ENCODE measurements at places on chromosomes 13 and 19.

- no peak for DNase-seq
Measured at GRCh38 chr13:108835083-108835482, 205.7 kb downstream of the MYO16 start.

DNA sequence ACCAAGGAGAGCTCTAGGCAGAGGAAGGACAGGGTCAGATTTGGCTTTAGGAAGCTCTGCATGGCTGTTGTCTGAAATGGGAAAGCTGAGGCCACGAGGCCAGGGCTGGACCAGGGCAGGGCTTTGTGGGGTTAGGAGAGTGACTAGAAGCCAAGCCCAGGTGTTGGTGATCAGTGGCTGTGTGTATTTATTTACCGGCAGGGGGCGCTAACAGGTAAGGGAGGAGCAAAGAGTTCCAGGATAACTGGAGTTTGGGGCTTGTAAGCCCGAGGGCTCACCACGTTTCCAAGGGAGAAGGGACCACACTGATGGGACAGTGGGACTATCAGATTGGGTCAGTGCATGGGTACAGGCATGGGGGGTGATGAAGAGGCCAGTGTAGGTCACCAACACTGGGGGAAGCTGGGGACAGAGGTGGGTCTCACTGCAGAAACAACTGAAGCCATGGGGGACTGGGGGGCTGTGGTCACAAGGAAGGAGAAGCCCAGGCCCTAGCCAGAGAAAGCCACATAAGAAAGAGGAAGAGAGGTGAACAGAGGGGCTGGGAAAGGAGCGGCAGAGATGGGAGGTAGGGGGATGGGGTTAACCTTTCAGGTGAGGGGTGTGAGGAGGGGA is 3.9 kb downstream of the TMEM147 start:
- peak; percentile 67 for DNase-seq

DNA sequence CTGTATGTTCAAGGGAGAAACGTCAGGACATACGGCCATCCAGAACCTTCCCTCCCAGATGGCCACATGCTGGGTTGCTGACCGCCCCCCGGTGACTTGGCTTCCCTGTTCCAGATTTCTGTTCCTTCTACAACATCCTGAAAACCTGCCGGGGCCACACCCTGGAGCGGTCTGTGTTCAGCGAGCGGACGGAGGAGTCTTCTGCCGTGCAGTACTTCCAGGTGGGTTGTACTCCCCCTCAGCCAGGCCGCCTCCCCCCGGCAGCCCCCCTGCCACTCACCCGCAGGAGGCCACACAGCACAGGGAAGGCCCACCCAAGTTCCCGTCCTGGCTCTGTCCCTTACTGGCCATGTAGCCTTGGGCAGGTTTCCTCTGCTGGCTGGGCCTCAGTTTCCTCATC is 20.5 kb downstream of the YIPF2 start:
- DNase-seq: no peak

DNA sequence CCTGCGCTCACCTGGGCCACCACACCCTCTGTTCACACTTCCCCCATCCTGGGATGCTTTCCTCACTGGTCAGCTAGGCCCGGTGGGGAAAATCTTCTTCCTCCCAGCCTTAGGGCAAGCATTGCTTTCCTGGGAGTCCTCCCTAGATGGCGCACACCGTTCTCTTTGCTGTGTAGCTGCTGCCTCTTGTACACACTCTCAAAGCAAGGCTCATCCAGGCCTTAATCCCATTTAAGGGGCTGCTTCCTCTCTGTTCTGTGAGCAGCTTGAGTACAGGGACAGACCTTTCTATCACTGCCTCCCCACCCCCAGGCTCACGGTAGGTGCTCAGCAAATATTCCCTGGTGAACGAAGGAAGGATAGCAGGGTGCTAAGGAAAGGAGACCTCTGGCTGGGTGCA is 11.1 kb downstream of the SLC7A10 start:
- peak; percentile 35 for DNase-seq

DNA sequence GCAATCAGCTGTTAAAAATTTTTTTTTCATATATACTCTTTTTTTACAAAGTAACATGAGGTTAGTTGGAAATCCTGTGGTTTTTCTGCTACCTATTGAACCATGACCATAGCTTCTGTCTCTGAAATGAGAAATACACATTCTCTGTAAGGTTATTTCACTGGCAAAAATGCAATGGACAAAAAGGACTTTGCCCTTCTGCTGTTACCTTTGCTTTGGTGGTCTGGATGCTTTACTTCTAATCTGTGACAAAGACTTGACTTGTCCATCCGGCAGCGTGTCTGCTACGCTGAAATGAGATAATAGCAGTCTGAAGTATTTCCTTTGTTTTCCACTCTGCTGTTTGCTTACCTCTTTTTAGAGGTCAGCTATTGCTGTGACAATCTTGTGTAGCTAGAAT is 412.8 kb downstream of the SLITRK6 start:
- no peak for DNase-seq

- DNase-seq: no peak
Measured at GRCh38 chr19:23525276-23525852, 130.1 kb upstream of the ZNF91 start.

DNA sequence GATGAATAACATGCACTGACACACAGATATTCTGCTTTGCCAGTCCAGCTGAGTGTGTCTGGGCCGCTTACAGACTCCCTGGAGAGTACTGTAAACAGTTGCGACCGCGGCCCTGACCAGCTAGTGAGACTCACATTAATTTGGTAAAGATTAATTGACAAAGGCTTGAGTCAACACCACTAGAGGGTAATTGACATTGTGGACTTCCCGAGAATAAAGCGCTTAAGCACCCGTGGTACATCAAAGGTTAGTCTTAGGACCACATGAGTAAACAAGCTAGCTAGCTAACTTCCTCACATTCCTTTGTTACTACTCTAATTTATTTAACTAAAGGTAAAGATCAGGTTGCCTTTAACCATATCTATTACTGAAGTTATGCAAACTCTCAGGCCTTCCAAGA is 624.4 kb upstream of the ARGLU1 start:
- peak; percentile 44 for DNase-seq

- no peak for DNase-seq
Measured at GRCh38 chr19:18993115-18993514, 40.2 kb downstream of the SUGP2 start.

GRCh38 chr13:36193151-36193855 is 21.1 kb downstream of the SOHLH2 start:
- DNase-seq: peak; percentile 94

DNA sequence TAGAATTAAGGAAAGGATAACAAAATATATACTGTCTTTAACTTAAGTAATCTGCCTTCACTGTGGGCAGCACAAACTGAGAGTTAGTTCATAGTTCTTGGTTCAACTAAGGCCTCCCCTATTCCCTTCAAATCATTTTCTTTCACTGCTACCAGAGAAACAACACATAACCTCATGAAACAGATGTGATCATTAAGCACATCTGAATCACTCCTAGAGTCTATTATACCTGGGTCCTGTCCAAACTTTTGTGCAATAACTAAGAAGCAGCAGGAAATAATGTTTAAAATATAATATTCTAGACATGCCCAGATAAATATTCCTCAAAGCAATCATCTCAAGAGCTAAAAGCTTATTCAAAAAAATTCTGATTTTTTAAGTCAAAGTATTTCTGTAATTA is 62.9 kb downstream of the ZC3H13 start:
- no peak for DNase-seq

GRCh38 chr19:19540064-19540714 is 2.1 kb downstream of the CILP2 start:
- DNase-seq: peak; percentile 24

GRCh38 chr19:44430956-44431355 is 17.3 kb downstream of the ZNF229 start:
- DNase-seq: no peak

- no peak for DNase-seq
Measured at GRCh38 chr13:102657630-102658029, 37.2 kb downstream of the METTL21C start.

GRCh38 chr19:32863301-32863700 is 6.3 kb downstream of the SLC7A9 start:
- DNase-seq: no peak

GRCh38 chr13:99297331-99297730 is 9.9 kb downstream of the GPR183 start:
- DNase-seq: no peak

DNA sequence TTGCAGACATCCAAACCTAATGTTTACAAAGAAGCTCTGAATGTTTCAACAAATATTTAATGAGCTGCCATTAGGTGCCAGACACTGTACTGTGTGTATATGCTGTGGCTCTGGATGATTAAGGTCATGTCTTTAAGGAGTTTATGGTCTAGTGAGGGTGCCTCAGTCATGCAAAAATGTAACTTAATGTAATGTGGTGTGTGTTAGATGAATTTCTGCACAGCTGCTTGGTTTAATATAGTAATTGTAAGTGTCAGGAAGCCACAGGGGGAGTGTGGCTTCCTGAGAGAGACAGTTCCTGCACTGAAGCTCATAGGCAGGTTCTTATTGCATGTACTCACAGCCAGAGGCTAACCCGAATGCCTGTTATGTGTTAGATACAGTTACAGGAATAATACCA is 43.3 kb downstream of the SPATA13 start:
- peak; percentile 20 for DNase-seq

GRCh38 chr13:31851216-31851615 is 111.9 kb downstream of the RXFP2 start:
- no peak for DNase-seq

DNA sequence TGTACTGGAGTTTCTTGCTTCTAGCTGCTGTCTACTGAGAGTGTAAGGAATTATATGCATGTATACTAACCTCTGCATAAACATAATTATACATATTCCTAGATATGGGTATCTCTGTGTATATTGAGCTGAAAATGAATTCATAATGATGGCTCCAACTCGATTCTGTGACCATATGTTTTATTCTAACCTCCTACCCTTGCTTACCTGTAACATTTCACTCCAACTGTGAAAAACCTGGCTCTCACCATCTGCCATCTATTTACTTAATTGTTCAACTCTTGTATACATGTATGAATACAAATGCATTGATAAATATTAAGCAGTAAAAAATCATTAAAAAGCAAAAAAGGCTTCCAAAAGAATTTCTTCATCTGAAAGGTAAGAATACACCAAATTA is 1729.5 kb upstream of the SPRY2 start:
- DNase-seq: no peak

DNA sequence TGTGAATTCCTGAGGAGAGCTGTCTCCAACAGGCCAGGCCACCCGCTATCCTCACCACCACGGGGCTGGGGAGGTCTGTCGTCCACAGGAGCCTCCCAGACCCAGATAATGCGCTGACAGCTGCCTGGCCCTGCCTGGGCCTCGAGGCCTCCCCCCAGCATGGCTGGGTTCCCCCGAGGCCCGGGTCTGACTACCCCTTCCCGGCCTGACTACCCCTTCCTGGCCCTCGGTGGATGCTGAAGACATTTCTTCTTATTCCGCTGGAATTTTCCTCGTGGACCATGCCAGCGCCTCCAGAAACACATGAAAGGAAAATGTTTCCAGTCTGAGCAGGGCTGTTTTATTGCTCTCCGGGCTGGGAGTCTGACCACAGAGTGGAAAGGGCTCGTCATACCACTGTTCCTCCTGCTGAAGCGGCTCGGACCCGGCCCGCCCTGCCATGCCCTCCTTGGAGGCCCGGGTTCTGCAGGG is 16.8 kb upstream of the COMP start:
- no peak for DNase-seq

DNA sequence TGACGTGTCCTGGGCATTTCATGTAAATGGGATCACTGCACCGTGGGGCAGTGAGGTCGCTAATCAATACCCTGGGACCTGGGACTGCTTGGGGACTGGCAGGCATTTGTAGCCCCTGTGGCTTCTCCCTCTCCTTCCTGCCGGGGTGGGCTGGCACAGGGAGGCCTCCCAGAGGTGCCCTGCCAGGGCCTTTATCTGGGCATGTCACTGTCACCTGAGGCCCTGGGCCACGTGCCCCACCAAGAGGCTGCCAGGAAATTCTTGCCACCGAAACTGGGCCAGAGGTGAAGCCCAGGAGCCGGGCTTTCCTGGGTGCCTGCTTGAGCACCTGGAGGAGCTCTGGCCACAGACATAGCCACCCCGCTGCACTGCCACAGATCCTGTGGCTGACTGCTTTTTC is 1.8 kb upstream of the NMRK2 start:
- DNase-seq: no peak

DNA sequence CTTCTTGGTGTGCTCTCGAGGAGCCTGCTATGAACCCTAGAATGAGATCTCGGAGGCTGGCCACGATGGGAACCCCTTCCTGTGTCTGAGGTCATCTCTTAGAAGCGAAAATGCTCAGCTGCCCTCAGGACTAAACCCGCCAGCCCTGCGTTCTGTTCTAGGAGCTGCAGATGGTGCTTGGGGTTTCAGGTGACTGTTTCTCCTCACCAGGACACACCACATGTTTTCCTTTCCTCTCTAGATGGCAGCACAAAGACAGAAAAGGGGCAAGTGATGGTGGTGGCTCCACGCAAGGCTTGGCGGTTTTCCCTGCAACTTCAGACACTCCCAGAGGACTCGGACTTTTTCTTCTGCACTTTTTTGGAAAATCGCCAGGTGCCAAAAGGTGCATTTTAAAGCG is 60.1 kb downstream of the RNASEH2B start:
- peak; percentile 12 for DNase-seq

DNA sequence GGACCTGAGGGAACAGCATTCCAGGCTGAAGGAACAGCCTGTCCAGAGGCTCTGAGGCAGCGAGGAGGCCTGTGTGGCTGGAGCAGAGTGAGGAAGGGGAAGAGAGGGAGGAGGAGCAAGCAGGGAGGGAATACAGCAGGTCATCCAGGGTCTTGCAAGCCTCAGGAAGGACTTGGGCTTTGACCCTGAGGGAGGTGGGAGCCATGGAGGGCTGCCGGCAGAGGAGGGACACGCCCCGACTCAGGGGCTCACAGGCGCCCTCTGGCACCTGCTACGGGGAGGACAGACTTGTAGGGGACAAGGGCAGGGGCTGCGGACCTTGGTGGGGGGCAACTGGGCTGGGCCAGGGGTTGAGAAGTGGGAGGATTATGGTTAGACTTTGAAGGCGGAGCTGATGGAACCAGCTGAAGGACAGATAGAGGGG is 4.7 kb downstream of the TINCR start:
- no peak for DNase-seq

GRCh38 chr13:28415994-28416421 is 78.9 kb downstream of the FLT1 start:
- no peak for DNase-seq

GRCh38 chr13:66693656-66694055 is 536.5 kb downstream of the PCDH9 start:
- DNase-seq: no peak

DNA sequence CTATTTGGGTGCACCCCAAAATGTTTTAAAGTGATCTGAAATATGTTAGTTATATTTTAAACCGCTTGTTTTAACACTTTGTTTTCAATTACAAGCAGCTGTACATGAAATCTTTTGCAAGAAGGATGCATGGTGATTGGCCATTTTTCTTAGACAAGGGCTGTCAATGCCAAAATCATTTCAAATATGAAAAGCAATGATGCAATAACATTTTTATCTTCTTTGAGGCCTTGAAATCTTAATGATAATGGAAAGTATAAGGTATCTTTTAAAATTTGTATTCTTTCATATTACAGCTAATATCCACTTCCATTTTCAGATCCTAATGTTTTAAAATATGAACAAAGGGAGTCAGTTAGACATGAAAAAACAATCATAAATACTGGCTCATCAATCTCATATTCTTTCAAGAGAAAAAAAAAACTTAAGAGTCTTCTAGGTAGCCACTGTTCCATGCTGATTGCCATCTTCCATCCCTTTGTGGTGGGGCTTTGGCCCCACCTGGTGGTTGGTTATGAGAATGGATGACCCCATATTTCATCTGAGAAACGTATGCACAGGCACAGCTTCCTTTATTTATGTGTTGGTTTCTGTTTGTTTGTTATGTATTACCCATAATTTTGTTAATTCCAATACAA is 330.3 kb upstream of the MIR17HG start:
- peak; percentile 54 for DNase-seq
